ENCODE measurements at places on chromosomes 6 and 20.

GRCh38 chr6:21636876-21637275 lies 43.3 kb downstream of the SOX4 start:
- DNase-seq = no peak

DNA sequence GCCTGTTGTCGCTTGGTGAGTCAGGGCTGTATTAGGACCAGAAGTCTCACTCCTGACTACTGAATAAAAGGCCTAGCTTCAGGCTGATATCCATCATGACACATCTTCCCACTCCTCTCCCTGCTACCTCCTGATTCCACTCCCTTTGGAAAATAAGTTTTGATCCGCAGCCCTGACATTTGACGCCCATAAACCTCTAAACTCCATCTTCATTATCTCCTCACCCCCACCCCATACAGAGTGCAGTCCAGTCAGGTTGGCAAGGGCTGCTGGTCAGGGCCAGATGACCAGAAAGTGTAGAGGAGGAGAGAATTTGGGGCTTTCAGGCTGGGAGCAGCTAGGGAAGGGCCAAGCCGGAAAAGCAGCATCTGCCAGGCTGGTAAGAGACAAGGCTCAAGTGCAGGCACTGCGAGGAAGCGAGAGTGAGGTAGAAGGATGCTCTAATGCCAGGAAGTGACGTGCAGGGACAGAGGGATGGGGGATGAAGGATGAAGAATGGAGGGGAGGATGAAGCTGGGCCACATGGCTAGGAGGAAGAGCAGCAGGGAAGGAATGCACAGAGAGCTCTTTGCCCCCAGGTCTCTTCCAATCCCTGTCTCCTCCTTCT lies 1.2 kb downstream of the GGT7 start:
- DNase-seq = no peak

- DNase-seq = no peak
These were observed 100.6 kb downstream of the PRDM1 start for GRCh38 chr6:106186714-106187113.

- DNase-seq = peak; percentile 88
These were observed 504.4 kb upstream of the NOX3 start for GRCh38 chr6:155959898-155960495.

- no peak for DNase-seq
These were observed 5.3 kb upstream of the GUCA1B start for GRCh38 chr6:42200035-42200434.

DNA sequence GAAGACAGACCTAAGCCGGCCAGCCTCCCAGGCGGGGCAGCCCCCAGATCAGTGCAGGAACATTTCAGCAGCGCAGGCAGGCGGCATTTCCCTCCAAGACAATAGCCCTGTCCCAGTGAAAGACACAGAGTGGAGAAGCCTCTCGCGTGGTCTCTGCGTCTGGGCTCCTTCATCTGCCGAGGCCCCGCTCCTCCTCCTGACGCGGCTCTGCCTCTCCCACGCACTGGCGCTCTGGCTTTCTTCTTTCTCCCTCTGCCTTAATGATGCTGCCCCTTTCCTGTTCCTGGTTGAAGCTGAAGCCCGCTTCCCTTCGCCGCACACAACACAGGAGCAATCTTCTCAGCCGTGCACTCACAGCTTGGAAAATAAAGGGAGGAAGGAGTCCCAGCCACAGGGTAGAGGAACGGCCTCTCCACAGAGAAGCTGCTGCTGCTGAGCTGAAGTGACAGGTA lies 347.5 kb downstream of the CDH4 start:
- no peak for DNase-seq

GRCh38 chr20:32589256-32589655 lies 4.1 kb upstream of the NOL4L start:
- DNase-seq = no peak

DNA sequence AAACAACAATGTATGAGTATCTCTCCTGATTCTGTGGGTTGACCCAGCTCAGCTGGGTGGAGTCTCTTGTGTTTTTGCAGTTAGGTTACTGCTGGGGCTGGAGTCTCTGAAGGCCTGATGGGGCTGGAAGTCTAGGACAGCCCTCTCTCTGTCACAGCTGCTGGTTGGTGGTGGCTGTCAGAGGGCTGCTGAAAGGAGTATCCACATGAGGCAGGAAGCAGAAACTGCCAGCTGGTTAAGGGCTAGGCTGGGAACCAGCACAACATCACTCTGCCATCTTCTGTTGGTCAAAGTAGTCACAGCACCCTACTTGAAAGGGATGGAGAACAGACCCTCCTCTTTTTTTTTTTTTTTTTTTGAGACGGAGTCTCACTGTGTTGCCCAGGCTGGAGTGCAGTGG lies 10.0 kb upstream of the PACSIN1 start:
- no peak for DNase-seq

DNA sequence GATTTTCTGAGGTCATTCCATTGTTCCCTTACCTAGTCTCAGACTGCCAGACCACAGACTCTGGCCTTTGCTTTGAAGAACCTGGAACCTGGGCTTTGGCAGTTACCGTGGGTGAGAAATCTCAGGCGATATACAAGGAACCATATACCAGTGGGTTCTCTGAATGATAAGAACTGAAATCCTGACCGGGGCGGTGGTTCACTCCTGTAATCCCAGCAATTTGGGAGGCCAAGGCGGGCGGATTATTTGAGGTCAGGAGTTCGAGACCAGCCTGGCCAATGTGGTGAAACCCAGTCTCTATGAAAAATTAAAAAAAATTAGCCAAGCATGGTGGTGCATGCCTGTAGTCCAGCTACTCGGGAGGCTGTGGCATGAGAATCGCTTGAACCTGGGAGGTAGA lies 14.3 kb upstream of the SGK2 start:
- no peak for DNase-seq

- DNase-seq = no peak
These were observed 22.6 kb downstream of the HEBP2 start for GRCh38 chr6:138426500-138427123.

GRCh38 chr20:4681991-4682401 lies 39.7 kb upstream of the PRND start:
- DNase-seq = no peak

DNA sequence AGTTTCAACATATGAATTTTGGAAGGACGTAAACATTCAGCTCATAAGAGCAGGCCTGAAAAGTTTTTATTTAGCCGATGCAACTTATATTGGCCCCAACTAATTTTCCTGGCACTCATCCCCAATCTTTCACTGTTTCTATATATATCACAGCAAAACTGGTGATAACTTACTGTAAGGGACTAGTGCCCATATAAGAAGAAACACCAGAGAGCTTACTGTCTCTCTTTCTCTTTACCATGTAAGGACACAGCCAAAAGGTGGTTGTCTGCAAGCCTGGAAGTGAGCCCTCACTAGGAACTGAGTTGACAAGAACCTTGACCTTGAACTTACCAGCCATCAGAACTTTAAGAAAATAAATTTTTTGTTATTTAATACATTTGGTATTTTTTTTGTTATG lies 807.4 kb upstream of the CITED2 start:
- DNase-seq = no peak

- no peak for DNase-seq
These were observed 400.2 kb downstream of the HACE1 start for GRCh38 chr6:104459543-104459942.

- DNase-seq = peak; percentile 19
These were observed 32.0 kb downstream of the CFAP61 start for GRCh38 chr20:20084296-20084752.

DNA sequence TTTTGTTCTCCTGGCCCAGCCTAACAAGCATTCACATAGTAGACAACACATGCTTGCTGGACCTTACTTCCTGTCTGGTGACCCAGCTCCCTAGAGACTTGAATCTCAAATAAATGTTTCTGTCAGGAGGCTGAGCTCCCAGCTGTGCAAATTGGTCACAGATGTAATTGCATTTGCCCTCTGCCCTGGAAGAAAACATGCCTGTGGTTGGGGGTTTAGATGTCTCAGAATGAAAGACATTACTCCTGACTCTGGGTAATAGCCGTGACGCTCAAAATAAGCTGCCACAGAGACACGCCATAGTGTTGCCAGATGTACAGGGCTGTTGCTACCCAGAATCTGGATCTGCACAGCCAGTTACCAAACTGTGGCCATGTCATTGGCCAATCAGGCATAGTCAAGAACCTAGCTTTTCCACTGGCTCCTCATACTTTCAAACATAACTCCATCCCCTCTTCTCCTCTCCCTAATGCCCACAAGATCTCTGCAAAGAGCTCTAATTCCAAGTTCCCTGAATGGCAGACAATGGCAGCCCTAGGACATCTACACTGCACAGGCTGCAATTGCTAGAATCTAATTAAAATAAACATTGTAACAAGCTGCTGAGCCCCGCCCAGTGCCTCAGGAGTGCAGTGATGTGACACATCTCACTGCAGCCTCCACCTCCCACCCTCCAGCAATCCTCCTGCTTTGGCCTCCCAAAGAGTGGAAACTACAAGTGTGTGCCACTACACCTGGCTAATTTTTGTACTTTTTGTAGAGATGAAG lies 32.8 kb upstream of the GMPR start:
- DNase-seq = no peak

DNA sequence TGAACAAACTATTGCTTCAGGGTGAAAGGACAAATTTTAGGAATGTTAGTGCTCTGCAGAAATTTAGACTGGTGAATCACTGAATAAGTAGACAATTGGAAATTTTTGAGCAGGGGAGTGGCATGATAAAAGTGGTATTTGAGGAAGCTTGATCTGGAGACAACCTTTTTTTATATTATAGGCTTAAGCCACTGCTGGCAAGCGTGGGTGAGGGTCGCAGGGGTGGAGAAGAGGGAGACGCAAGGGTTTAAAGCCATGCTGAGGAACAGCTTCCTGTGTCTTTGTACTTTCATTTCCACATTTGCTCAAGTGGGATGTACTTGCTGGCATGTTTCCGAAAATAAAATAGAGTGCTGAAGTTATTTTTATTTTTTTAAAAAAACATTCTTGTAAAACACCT lies 23.7 kb downstream of the NCOA7 start:
- no peak for DNase-seq

- DNase-seq = no peak
These were observed 39.0 kb downstream of the SLC23A2 start for GRCh38 chr20:4962241-4962855.

DNA sequence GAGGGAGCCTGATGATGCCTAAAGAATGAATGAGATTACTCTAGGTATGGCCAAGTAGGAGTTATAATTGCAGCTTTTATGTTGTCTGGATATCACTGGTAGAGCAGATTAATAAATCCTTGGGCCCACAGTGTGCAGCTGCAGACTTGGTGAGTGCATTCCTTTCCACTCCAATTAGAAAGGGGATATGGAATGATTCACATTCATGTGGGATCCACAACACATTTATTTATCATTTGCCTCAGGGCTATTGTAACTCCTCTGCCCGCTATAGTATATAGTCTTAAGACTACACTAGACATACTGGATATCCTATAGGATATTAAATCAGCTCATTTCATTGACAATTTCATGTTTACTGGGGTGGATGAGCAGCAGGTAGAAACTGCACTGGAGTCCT lies 11.6 kb upstream of the HLA-G start:
- DNase-seq = no peak
